ENCODE measurements at places on chromosomes 7 and 10. TPM values are rescaled to one million over a fixed set of nuclear protein-coding genes. Genes with fewer than 3 reads are reported as not detected.

DNA sequence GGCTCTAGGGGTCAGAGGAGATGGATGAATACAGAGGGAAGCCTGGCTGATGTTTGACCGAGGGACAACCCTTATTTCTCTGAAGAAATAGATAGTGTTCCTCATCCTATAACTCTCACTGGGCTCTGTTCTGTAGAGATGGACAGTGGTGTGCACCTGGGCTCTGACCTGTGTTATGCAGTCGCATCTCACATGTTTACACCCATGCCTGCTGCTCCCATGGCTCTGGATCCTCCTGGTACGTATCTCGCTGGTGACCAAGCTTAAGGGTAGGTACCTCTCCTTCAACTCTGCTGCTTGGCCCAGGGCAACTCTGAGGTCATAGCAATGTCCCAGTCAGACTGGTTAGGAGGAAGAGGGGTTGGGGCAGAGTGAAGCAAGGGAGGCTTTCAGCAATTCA, 42.8 kb downstream of the ADRA2A start:
- no peak for DNase-seq
- peaks cover 15% of the 10 kb centered on the region for H3K27me3 ChIP-seq
- no peak overlapping the region for H3K4me3 ChIP-seq
- H3K4me1 ChIP-seq = peaks cover 2% of the 10 kb centered on the region

DNA sequence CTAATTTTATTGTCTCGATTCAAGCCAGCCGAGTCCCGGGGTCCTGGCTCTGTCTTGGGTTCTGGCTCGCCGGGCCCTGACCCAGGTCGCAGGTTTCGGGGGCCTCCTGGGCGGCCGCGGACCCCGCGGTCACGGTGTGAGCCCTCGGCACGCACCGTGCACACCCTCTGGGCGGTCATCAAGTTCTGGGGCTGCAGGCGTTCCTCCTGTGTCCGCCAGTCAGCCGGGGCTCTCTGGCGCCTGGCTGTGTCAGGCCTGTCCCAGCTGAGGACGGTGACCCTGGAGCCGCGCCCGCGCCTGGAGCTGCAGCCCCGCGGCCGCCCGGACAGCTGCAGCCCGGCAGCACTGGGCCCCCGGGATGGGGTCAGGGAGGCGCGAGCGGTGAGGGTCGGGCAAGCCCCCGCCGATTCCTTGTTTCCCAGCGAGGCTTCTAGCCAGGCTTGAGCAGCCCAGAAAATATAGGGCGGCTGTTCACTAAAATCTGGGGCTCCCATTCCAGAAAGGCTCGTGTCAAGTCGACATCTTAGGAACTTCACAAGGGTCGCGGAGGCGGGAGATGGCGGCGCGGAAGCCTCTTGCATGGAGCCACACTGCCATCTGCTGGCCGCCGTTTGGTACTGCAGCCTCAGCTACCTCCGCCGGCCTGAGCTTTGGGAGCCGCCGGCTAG, 4.2 kb upstream of the HOXA7 start:
- peak; percentile 93 for DNase-seq
- H3K4me3 ChIP-seq = peak overlapping the region; percentile 72
- no peak overlapping the region for H3K27ac ChIP-seq

DNA sequence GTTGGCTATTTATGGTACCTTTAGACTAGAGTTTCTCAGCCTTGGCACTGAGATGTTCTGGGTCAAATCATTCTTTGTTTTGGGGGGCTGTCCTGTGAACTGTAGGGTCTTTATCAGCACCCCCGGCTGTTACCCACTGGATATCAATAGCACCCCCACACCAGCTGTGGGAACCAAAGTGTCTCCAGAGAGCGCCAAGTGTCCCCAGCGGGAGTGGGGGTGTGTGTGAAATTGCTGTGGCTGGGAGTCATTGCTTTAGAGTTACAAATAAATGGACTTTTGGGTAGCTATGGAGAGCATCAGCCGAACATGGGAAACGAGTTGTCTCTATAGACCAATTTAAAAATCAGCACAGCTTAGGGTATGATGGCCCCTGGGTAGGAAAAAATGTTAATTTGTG, 111.3 kb upstream of the C1QL3 start:
- H3K36me3 ChIP-seq = no peaks in the 10 kb centered on the region
- DNase-seq = no peak
- H3K27me3 ChIP-seq = no peaks in the 10 kb centered on the region
- H3K4me1 ChIP-seq = no peaks in the 10 kb centered on the region
- H3K4me3 ChIP-seq = no peak overlapping the region

The IFIT1 gene
- 1.0 TPM for total RNA-seq

GRCh38 chr10:10520491-10521385, 496.9 kb upstream of the CELF2 start:
- H3K4me3 ChIP-seq = no peak overlapping the region
- no peak for DNase-seq
- H3K27me3 ChIP-seq = no peaks in the 10 kb centered on the region

- H3K27ac ChIP-seq = no peak overlapping the region
- peaks cover 4% of the 10 kb centered on the region for H3K27me3 ChIP-seq
- peaks cover 2% of the 10 kb centered on the region for H3K4me1 ChIP-seq
- H3K4me3 ChIP-seq = no peak overlapping the region
Observed at GRCh38 chr7:107847168-107847835, 43.7 kb upstream of the DLD start.

The MACROH2A2 gene
- total RNA-seq = 4.5 TPM

- peak; percentile 41 for DNase-seq
- H3K4me3 ChIP-seq = no peak overlapping the region
- H3K4me1 ChIP-seq = peaks cover 25% of the 10 kb centered on the region
- H3K27ac ChIP-seq = no peak overlapping the region
Observed at GRCh38 chr7:51118628-51119027, 198.0 kb downstream of the COBL start.

The STN1 gene
- 23.6 TPM for total RNA-seq

Data from activated CD4-positive, alpha-beta T cell treated with anti-CD3 and anti-CD28 coated beads, Interleukin-2, amount 10 ng/mL, durations not matched to agents 24 days and 14 days (primary cell).